Activated CD4-positive, CD25-positive, alpha-beta regulatory T cell (primary cell): ENCODE measurements at places on chromosomes 7 and 10.

- no peak for DNase-seq
Observed at GRCh38 chr10:29737074-29737593, 102.4 kb upstream of the SVIL start.

GRCh38 chr10:14751014-14751896, 23.4 kb downstream of the FAM107B start:
- DNase-seq = no peak

- no peak for DNase-seq
Observed at GRCh38 chr10:69768386-69768785, 33.3 kb upstream of the COL13A1 start.

DNA sequence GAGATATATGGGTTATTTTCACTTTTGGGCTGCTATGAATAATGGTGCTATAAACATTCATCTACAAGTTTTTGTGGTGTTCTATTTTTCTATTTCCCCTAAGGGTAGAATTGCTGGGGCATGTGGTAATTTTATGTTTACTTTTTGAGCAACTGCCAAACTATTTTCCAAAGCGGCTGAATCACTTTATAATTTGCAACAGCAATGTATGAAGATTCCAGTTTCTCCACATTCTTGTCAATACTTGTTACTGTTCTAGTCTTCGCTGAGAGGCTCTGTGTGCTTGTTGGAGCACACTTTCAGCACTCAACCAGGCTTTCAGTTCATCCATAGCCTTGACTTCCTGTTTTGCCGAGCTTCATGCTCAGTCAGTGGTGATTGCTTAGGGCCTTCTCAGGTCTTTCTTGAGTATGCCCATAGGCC, 39.0 kb downstream of the ADK start:
- DNase-seq = no peak

- DNase-seq = no peak
Observed at GRCh38 chr7:41328131-41328530, 374.8 kb downstream of the INHBA start.

GRCh38 chr10:62081341-62082270, 180.1 kb downstream of the ARID5B start:
- no peak for DNase-seq

DNA sequence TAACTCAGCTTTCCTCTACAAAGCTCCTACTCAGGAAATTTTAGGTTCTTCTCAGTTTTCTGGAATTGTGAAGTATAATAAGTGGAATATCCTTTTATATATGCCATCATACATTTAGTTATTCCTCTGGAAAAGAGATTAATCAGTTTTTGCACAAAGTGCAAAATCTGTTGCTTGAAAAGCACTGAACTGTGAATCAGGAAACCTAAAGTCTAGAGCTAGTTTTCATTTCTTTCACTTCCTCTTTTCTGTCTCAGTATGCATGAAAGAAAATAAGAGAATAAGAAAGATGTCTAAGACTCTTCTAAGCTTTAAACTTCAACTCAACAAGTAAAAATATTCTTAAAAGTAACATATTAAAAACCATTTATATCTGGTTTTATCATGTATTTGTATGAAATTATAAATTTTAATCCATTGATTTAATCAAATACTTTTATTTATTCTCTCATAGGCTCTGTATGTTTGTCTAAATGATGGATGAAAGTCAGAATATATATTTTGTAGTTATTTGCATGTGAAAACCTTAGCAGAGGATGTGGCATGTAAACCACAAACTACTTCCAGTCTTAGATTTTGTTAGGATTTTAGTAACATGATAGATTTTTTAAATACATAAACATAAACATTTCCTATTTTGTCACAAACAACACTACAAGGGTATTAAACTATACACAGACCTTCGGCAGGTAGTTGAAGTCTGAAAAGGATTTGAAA, 1073.0 kb downstream of the XPNPEP1 start:
- no peak for DNase-seq

- no peak for DNase-seq
Observed at GRCh38 chr7:19116121-19117090, 1.0 kb downstream of the TWIST1 start.

DNA sequence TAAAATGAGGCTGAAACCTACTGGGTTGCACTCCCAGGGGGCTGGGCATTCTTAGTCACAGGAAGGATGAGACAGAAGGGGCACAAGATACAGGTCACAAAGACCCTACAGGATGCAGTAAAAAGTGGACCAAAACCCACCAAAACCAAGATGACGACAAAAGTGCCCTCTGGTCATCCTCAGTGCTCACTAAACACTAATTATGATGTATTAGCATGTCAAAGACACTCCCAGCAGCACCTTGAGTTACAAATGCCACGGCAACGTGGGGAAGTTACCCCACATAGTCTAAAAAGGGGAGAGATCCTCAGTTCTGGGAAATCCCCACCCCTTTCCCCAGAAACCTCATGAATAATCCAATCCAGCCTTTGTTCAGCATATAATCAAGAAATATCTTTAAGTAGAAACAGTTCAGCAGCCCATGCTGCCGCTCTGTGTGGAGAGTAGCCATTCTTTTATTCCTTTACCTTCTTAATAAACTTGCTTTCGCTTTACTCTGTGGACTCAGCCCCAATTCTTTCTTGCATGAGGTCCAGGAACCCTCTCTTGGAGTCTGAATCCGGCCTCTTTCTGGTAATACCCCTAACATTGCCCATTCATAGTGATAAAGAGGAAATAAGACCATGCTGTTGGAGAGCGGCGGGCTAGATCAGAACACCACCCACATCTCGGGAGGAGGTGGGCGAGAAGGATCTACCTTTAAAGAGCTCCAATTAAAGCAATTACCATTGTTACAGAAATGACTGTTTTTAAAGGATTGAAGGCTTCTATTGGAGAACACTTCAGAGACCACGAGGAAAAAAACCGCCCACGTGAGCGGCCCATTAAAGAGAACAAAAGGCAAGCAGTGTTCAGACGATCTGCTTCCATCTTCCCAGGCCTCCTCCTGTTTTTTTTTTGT, 170.9 kb downstream of the USP6NL start:
- no peak for DNase-seq

- no peak for DNase-seq
Observed at GRCh38 chr7:20980232-20980631, 193.5 kb upstream of the SP8 start.

- DNase-seq = no peak
Observed at GRCh38 chr7:40645197-40645596, 510.4 kb downstream of the SUGCT start.

DNA sequence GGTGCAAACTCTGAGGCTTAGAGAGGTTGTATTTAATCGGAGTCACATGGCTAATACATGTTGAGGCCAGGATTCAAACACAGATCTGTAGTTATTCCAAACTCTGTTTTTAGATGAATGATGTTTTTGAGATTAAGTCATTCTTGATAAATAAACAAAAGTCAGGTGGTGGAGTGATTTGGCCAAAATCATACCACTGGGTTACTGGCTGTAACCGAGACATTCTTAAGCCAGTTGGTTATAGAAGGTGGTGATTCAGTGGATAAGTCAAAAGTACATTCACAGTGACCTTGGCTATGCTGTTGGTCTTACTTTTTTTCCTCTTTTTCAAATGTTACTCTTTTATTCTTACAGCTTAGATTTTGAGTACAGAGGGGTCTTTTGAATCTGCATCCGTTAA, 361.4 kb downstream of the KIF20B start:
- DNase-seq = no peak

DNA sequence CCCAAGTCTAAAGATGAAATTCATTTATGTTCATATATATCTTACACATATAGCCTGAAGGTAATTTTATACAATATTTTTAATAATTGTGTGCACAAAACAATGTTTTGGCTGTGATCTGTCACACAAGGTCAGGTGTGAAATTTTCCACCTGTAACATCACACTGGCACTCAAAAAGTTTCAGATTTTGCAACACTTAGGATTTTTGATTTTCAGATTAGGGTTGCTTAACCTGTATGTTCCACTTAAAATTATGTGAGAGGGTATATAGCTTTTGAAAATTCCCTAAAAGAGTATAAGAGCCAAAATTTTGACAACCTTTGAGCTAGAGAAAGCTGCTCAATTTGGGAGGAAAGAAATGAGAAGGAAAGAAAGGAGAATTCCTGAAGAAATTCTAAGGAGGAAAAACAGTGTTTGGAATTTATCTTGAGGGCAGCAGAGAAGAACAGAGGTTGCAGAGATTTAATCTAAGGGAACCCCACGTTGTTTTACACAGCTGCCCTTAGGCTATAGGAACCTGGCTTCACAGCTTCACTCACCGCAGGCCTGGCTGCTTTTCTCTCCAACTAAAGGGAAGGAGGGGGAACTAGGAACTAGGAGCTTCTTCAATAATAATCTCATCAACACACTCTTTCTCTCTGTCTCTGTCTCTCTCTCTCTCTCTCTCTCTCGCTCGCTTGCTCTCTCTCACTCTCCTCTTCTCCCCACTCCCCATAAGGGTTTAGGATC, 8.5 kb downstream of the VOPP1 start:
- DNase-seq = no peak

DNA sequence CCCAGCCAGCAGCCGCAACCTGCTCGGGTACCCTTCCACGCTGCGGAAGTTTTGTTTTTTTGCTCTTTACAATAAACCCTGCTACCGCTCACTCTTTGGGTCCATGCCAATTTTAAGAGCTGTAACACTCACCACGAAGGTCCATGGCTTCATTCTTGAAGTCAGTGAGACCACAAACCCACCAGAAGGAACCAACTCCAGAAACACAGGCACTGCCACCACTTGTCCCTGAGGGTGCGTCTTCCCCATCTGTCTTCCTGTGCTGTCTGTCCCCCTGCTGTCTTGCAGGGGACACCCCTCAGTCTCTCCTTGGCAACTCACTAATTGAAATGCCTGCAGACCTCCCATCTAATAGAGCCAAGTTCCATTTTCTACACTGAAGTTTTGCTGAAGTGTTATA, 48.5 kb upstream of the RSU1 start:
- DNase-seq = no peak

- DNase-seq = no peak
Observed at GRCh38 chr7:138282997-138283396, 177.1 kb upstream of the TRIM24 start.

DNA sequence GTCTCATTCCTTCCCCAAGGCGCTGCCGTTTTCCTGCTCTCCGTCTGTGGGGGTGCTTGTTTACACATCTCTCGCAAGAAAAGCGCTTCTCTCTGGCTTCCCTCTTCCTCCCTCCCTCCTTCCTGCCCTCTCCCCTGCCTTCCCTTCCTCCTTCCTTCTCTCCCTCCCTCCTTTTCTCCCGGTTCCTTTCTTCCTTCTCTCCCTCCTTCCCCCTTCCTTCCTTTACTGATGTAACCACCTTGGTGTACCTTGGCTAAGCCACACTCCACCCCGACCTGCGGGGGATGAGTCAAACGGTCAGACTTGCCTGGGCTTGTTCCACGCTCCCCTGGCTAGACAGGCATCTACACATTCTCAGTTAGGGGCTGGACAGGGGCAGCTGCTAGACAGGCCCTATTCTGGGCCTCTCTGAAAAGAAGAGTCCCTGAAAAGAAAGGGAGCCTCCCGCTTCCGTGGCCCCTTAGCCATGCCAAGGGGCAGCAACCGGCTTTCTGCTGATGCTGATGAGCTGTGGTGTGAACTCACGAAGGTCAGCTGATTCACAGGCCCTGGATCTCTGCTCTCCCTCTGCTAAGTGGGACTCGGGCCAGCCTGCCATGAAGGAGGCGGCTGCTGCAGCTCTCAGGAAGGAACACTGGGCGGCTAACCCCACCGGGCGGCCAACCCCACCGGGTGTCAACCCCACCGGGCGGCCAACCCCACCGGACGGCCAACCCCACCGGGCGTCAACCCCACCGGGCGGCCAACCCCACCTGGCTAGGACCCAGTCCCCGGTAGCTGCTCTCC, 216.8 kb downstream of the TCERG1L start:
- DNase-seq = no peak

DNA sequence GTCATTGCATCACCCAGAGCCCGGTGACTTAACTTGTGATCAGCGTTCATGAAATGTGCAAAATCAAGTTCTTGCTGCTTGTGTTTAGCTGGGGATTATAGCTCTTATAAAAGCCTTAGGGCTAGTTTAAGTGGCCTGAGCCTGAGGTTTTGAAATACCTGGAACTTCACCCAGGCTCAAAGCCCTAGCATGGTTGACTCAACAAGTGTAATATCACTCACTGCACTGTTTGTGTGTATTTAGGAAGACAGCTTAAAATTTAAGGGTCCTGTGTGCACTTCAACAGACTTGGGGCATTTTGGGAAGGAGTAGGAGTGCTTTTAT, 489.5 kb downstream of the GATA3 start:
- DNase-seq = no peak

- no peak for DNase-seq
Observed at GRCh38 chr10:6520138-6520537, 59.9 kb downstream of the PRKCQ start.

DNA sequence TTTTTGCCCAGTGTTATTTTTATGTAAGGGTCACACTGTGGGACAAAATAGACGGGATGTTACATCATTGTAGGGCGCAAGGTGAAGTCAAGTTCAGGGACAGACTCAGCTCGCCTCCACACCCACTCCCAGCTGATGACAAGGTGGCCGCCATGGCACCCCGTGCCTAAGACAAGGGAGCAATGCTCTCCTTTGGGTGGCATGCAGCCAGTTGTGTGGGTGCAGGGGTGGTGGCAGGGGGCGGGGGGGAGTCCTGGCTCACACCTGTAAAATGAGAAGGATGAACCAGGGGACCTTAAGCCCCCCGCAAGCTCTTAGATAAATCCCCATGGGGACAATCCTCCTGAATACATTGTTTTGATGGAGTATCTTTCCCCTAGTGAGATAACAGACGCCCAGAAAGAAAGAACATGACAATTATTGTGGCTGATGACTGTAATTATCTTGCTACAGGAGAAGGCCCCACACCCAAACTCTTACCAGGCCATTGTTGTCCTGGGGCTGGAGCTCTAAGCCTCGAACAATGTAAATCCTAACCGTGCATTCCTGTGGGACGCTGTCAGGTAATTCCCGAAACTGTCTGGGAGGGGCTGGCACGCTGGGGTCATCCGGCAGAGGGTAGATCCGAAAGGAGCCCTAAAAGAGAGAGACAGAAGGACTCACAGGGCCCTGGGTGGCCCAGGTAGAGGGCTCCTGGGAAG, 148.7 kb downstream of the MYOF start:
- no peak for DNase-seq

- DNase-seq = no peak
Observed at GRCh38 chr10:130455111-130455695, 319.0 kb downstream of the GLRX3 start.
